ENCODE measurements at places on chromosomes 3 and 15.

DNA sequence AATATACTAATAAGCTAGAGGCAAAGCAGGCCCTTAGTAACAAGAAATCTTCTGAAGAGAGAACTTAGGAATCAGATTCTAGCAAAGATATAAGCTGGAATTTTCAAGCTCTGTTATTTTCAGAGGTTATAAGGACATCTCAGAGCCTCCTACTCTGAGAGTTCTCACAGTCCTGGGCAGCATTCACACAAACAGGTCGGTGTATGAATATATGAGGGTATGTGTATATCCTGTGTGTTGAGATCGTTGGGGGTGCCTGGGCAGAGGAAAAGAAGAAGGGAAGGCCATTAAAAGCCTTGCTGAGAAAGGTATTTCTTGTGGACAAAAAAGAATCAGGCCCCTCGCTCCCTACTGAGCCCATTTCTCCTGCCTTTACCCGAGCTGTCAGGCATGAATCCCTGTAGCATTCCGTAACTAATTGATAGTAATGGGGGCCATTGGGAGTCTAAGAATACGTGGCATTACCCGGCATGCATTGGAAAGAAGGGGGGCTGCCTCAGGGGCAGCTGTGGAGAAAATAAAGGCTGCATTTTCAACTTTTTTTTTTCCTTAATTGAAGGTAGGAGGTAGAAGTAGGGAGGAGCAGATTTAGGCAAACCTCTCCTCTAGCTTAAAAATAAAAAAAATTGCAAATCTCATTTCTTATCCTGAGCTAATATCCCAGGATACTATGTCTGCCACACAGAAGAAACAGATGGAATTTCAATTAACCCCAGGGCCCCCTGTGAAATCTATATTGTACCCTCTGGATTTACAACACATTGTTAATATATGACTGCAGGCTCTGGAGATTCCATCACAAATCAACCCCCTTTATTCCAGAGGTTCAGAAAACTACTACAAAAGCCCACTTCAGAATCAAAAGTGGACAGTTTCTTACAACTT lies 103.8 kb downstream of the GTPBP8 start:
- DNase-seq: no peak

DNA sequence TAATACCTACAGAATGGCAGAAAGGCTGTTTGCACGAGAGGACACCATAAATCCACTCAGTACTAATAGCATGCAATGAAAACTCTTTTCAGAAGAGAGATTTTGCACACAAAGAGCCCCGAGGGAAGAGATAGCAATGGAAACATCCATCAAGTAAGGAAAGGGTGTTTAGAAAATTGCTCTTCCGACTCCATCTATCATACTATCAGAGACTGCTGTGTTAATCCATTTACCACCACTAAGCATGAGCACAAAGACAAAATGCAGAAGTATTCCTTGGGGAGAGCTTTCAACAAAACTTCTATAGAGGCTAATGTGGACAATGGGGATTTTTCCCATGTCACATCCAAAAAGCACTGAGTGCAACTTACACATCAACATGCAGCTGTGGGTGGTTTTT lies 72.1 kb upstream of the PLAAT1 start:
- no peak for DNase-seq

DNA sequence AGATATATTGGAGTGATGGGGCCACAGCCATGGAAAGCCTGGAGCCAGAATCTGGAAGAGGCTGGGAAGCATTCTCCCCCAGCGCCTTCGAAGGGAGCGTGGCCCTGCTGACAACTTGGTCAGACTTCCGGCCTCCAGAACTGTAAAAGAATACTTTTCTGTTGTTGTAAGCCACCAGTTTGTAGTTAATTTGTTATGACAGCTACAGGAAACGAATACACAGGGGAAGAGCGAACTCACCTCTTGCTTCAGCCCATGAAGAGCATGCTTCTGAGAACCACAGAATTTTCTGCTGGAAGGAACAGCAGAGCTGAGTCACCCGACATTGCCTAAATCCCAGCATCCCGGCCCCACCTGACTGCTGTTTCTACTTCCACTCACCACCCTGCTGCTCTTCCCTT lies 501.7 kb downstream of the SHQ1 start:
- DNase-seq: peak; percentile 74

DNA sequence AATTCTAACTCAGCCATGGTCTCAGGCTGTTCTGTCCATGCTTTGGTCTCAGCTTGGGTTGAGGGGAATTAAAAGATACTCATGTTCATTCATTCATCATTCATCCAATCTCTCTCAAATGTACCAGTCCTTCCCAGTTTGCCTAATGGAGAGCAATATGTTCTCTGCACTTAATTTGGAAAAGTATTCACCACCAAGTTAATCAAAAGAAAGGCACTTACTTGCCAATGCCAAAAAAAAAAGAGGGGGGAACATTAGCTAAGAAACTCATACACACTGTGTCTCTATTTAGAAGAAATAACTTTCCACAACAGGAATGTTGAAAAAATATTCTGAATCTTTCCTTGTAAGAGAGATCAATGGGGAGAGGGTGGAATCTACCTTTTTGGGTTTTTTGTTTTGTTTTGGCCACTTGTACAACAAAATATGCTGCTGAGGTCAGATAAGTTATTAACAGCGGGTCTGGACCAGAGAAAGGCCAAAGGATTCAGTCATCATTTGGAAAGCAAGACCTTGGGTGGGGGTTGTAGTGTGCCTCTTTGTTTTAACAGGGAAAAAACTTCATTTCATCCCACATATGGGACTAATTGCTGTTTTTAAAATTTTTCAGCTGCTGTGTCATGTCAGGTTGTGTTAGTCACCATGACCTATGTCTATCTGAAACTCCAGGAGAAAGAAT lies 152.3 kb downstream of the FBN1 start:
- peak; percentile 58 for DNase-seq

DNA sequence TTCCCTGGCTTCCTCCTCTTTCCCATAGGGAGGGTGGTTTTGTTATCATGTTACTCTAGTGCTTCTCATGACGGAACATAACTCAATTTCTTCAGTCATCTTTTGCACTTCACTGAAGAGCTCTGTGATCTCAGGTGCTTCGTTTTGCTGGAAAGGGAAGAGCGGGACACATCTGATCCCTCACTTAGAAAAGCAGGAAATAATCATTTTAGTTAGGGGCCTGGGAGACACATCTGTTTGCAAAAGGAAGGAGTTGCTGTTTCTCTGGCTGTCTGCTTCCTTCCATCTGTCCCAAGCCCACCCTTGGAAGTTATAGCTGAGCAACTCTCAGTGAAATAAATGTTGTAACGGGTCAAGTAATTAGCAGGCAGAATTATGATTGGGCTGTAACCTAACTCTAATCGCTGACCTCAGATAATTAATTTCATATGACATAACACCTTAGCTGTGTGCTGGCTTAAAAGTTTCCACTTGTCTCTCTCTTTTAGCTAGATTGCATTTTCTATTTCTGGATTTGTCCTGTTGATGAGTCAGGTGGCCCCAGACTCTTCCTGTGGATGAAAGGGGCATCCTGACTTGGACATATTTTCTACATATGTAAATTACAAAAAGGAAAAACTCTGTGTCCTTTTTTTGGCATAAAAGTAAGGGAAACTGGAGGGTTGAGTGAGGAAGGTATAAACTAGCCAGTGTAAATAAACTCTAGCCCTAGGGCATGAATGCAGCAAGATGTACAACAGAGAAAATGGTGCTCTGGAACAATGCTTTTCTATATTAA lies 11.0 kb upstream of the FILIP1L start:
- peak; percentile 66 for DNase-seq

DNA sequence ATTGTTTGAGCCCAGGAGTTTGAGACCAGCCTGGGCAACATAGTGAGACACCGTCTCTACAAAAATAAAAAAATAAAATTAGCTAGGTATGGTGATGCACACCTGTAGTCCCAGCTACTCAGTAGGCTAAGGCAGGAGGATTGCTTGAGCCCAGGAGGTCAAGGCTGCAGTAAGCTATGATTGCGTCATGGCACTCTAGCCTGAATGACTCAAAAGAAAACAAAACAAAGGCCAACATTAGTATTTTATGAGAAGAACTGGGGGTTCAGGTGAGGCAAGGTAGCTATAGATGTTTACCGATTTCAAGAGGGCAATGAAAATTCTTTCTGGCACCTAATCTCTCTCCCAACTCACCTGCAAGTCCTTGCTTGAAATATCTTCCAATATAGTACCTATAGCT lies 77.2 kb downstream of the GREM1 start:
- no peak for DNase-seq

Data from dermis blood vessel endothelial cell (primary cell).